Ascending aorta (tissue), 2 donors: ENCODE measurements at places on chromosomes 3 and 15. TPM values are rescaled to one million over a fixed set of nuclear protein-coding genes. Genes with fewer than 3 reads are reported as not detected.
A peak's percentile ranks its signal among the peaks of the same experiment; 100 is the strongest.

DNA sequence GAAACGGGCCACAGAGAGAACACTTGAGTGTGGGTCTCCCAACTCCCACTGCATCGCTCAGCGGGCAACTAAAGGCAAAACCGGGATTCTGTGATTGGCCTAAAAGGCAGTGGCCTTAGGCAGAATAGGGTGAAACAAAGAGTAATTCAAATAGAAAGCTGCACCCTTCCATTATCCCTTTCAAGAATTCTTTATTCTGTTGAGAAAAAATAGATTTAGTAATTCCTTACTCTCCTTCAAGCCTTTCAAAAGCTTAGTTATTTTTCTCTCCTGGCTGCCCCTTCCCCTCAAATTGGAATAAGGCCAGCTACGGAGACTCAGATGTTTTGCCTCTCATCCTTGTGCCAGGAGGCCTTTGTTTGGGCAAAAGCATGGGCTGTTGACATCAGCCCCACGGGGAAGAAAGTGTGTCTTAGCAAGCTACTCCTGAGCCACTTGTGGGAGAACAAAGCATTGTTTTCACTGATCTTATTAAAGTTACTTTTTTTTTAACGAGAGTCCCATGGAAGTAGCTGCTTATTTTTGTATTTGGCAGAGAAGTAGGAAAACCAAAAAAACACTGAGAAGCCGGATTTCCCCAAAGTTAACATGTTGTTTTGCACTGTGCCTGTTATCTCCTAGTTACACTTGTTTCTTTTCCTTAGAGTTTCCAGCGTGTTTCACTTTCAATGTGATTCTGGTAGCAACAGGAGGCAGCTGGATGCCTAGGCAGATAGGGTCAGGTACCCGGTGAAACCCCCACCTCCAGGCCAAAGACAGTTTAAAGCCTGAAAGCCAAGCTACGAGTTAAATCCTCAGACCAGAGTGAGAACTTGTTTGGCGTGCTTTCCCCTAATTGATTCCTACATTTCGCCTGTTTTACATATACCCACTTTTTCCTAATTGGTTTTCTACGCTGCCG, 2.2 kb downstream of the ST6GAL1 start:
- DNase-seq: peak; percentile 60
- no peaks in the 10 kb centered on the region for H3K27me3 ChIP-seq
- H3K36me3 ChIP-seq: peaks cover 21% of the 10 kb centered on the region

DNA sequence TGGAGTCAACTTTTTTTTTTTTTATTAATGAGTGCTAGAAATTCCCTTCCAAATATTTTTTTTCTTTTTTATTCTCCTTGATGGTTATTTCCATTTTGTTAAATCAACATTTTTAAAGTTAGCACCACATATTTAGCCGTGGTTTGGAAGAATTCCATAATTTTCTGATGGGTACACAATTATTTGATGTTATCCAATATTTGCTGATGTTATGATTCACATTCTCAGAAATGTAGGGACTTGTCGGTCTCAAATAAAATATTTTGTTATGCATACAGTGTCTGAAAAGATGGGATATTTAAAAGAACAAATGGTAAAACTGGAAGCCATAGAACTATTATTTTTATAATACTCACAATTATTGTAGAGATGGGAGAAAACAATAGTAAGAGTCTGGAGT, 911.5 kb upstream of the GBE1 start:
- no peak for DNase-seq
- H3K27ac ChIP-seq: no peak overlapping the region
- no peaks in the 10 kb centered on the region for H3K36me3 ChIP-seq
- H3K4me1 ChIP-seq: no peaks in the 10 kb centered on the region
- H3K4me3 ChIP-seq: no peak overlapping the region
- H3K27me3 ChIP-seq: no peaks in the 10 kb centered on the region

GRCh38 chr3:32316976-32317375, 74.7 kb upstream of the CMTM7 start:
- no peak overlapping the region for H3K4me3 ChIP-seq
- no peak overlapping the region for H3K27ac ChIP-seq
- DNase-seq: no peak
- no peaks in the 10 kb centered on the region for H3K4me1 ChIP-seq
- H3K36me3 ChIP-seq: no peaks in the 10 kb centered on the region

The MCF2L2 gene
- total RNA-seq: not detected

GRCh38 chr3:197325773-197326172, 27.4 kb upstream of the DLG1 start:
- no peaks in the 10 kb centered on the region for H3K27me3 ChIP-seq
- H3K4me1 ChIP-seq: no peaks in the 10 kb centered on the region
- H3K27ac ChIP-seq: no peak overlapping the region
- no peak overlapping the region for H3K4me3 ChIP-seq
- DNase-seq: no peak

The AAGAB gene
- total RNA-seq: 27.8 TPM

- H3K27ac ChIP-seq: no peak overlapping the region
- no peaks in the 10 kb centered on the region for H3K27me3 ChIP-seq
- H3K4me1 ChIP-seq: no peaks in the 10 kb centered on the region
- no peak for DNase-seq
- H3K36me3 ChIP-seq: no peaks in the 10 kb centered on the region
These were observed 446.2 kb upstream of the NR2F2 start for GRCh38 chr15:95884276-95884675.

- DNase-seq: no peak
- no peak overlapping the region for H3K27ac ChIP-seq
- H3K27me3 ChIP-seq: no peaks in the 10 kb centered on the region
- no peaks in the 10 kb centered on the region for H3K4me1 ChIP-seq
- no peak overlapping the region for H3K4me3 ChIP-seq
These were observed 7.9 kb downstream of the FSIP1 start for GRCh38 chr15:39774688-39775267.

The SLC22A14 gene
- not detected for total RNA-seq

GRCh38 chr3:161415506-161416231, 44.4 kb upstream of the SPTSSB start:
- H3K27me3 ChIP-seq: no peaks in the 10 kb centered on the region
- no peaks in the 10 kb centered on the region for H3K36me3 ChIP-seq
- no peak overlapping the region for H3K4me3 ChIP-seq
- DNase-seq: no peak

DNA sequence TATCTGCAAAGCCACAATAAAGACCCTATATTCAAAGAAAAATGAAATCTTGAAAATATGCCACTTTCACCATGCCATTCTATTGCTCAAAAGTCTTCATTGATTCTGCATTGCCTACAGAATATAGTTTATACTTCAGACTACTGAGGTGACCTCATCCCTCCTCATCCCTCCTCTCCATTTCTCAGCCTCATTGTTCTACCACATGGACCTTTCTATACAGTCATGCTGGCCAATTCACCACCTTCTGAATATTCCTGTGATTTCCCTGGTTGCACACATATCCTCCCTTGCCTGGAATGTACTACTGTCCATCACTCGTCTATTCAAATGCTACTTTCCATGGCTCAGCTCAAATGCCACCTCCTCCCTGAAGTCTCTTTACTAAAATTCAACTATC, 3.5 kb upstream of the COL8A1 start:
- no peaks in the 10 kb centered on the region for H3K36me3 ChIP-seq
- no peaks in the 10 kb centered on the region for H3K27me3 ChIP-seq
- peak overlapping the region; percentile 95 for H3K27ac ChIP-seq
- H3K4me1 ChIP-seq: peaks cover 9% of the 10 kb centered on the region
- no peak overlapping the region for H3K4me3 ChIP-seq
